Erythroblast (primary cell): ENCODE measurements at places on chromosomes 4 and X.

GRCh38 chr4:117474987-117475386 lies 389.6 kb upstream of the TRAM1L1 start:
- DNase-seq = no peak

- DNase-seq = no peak
Observed at GRCh38 chrX:12711435-12712040, 79.7 kb upstream of the PRPS2 start.

DNA sequence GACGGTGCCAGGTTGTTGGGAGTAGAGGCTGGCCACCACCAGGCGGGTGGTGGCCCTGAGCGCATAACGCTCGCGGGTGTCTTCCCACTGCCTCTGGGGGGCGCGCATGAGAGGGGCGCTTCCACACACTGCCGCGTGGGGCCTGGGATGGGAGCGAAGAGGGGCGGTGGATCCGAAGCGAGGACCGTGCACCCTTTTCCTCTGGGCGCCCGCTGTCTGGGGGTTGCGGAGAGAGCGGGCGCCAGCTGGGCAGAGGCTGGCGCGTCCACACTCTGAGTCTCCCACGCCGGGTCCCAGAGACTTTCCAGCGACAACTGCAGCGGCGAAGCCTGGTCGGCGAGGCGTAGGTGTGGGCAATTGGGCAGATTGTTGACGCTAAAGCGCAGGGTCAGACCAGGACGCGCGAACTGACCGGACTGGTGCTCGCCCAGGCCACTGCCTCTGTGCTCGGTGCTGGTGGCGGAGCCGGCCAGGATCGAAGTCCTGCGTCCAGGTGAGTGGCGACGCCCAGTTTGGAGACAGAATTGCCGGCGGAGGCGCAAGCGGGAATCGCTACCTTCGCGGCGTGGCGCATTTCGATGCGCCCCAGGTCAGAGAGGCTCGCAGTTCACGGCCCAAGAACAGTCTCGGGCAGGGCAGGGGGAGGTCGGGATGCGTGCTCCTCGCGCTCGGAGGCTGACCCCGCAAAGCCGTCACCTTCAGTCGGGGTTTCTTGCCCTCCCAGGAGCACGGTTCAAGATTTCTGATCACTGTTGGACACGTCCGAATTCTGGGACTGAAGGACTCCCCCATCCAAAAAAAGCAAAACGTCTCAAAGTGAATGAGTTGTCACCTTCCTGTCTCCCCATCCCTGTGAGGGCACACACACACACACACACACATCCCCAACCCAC lies 2.6 kb upstream of the HMX1 start:
- DNase-seq = peak; percentile 9

DNA sequence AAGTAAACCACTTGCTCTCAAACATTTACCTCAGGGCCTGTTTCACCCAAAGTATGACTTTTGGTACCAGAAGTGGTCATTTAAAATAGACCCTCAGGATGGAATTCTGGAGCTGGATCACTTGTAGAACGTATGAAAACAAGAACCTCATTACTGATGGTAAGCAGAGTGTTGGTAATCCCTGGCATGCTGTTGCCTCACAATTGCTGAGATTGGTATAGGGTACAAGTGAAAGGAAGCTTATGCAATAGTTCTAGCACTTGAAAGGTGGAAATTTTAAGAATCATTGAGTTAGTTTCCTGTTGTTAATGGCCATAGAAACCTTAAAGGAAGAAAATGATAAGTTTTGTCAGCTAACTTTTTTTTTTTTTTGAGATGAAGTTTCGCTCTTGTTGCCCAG lies 22.3 kb upstream of the THOC2 start:
- no peak for DNase-seq

- DNase-seq = peak; percentile 57
Observed at GRCh38 chr4:77044461-77045150, 31.2 kb downstream of the CCNI start.

GRCh38 chr4:11228530-11228929 lies 200.2 kb downstream of the HS3ST1 start:
- DNase-seq = no peak

GRCh38 chrX:151745651-151746050 lies 11.1 kb downstream of the CNGA2 start:
- no peak for DNase-seq

- DNase-seq = no peak
Observed at GRCh38 chrX:41827886-41828285, 95.5 kb downstream of the CASK start.

GRCh38 chr4:153074486-153074885 lies 129.8 kb upstream of the TRIM2 start:
- peak; percentile 33 for DNase-seq

- DNase-seq = no peak
Observed at GRCh38 chrX:27924261-27924660, 57.0 kb downstream of the DCAF8L1 start.

- DNase-seq = no peak
Observed at GRCh38 chr4:1635464-1635863, 48.6 kb downstream of the FAM53A start.

DNA sequence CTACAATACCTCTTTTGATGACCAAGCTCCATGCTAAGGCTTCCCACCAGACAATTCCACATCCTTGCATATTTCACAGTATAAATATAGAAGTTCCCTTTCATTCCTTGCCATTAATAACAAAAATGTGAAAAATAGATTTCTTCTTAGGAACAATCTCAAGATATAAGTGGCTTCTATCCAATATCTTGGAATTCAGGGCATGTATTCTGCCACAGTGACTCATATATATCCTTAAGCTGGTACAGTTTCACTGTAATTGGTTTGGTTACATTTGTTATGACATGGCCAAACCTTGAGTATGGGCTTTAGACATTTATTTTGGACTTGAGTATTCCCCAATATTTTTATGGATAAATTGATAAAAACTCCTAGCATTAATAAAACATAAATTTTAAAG lies 181.7 kb upstream of the DDX53 start:
- no peak for DNase-seq

DNA sequence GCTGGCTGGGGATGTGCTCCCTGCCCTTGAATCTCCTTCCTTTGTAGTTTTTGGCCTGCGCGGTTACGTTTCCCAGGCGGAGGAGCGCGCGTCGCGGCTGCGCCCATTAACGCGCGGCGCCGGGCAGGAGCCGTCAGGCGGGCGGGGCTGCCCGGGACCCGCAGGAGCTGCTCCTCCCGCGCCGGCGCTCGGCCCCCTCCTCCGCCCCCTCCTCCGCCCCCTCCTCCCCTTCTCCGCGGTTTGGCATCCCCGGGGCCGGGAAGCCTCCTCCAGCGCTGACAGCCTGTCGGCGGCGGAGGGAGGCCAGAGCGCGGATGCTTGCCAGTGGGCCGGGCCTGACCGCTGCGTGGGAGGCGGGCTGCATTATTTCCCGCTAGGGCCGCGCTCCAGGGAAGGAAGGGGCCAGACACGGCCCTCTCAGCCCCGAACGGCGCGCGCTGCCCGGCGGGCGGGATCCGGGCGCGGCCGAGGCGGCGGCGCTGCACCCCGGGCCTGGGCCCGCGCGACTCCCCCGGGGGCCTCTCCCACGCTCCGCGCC lies at the start of gene DCLK2:
TSS of gene DCLK2 (plus strand) at position 405 of the 538 bp plus-strand sequence. CDS start 583 bp downstream, outside the sequence.
- no peak for DNase-seq

DNA sequence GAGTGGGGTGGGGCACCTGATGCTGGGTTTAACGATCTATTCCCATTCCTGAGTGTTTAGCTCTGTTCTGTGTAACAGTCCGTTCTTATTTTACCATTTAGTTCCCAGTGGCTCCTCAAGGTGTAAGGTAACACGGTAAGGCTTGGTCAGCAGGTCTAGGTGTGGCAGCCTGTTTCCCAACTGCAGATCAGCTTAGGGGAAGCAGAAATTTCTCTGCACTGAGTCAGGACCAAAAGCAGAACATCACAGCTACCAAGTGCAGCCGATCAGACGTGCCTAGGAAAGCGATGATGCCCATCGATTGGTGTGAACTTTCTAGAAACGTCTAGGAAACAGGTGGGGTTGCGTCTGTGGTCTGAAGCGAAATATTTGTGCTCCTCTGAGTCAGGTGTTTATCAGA lies 240.1 kb downstream of the STIM2 start:
- no peak for DNase-seq

DNA sequence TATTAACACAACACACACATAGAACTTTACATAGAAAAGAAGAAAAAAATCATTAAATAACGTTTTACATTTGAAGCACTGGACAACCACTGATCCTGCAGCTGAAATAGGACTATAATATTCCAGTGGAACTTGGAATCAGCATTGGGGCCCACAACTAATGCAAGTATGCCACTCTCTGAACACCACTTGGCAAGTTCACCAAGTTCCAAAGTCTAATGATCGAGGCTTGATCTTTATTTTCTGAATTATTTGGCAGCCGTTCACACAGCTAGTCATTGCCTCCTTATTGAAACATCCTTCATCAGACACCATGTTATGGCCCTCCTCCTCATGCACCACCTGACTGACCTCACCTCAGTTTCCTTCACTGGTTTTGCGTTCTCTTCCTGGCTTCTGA lies 107.6 kb downstream of the DCHS2 start:
- DNase-seq = no peak

DNA sequence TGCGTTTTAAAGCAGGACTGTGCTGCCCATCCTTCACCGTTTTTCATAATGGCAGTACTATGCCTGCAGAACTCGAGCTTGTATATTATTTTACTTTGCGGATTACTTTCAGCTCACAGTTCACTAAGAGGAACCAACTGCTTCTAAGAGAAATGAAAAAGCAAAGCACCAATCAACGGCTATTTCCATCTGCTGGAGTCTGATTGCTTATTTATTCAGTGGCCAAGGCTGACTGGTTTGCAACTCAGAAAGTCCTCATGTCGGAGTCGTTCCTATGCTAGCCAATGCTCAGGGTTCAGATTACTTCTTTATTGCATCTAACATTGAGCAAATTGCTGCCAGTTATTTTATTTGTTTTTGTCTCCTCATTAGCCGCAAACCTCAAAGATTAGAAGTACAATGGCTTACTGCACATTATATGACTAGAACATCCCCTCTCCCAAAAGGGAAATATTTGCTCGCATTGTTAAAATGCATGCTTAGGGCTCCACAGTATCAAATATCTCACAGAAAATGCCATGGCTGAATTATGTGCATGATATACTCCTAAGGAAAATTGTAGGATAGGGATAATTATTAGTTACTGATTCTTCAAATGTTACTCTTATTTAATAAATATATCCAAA lies 1628.2 kb upstream of the ADGRL3 start:
- DNase-seq = no peak

DNA sequence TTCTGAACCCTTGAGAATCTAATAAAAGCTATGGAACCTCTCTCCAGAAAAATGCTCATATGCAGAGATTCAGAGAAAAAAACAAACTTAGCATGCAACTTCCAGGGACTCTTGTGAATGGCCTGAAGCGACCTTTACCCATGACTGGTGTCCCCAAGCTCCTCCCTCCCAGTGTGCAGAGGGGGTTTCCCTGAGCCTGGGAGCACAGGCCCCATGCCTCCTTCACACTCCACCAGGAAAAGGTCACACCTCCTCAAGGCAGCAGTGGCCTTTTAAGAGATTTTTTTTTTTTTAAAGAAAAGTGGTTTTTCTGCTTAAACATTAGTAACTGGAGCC lies 13.3 kb upstream of the UBA6 start:
- peak; percentile 27 for DNase-seq

- DNase-seq = no peak
Observed at GRCh38 chr4:173685831-173686210, 155.8 kb upstream of the HAND2 start.

DNA sequence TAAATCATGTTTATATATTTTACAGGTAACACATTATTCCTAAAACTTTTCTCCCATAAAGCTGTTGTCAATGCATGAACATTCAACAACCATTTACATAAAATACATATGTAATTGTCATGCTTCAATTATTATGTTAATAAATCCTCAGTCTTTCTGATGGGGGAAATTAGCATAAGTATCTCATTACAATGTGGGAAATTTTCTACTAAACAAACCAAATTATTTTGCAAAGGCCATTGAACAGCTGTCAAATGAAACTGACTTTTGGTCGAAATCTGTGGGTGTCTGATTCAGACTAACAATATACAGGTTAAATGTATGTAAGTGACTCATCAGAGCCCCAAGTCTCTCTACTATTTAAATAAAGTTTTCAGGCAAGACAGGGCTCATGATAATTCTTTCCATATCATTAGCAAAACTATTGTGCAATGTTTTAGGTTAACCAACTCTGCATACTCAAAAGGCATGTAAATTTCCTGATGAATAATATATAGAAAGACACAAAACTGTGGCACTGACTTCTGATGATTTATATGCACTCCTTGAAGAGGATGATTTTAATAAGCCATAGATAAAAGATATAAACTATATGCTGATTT lies 795.3 kb upstream of the AADAT start:
- no peak for DNase-seq

- DNase-seq = no peak
Observed at GRCh38 chrX:13046141-13046855, 1.9 kb upstream of the FAM9C start.

- no peak for DNase-seq
Observed at GRCh38 chrX:38103857-38104812, 97.8 kb downstream of the SYTL5 start.

DNA sequence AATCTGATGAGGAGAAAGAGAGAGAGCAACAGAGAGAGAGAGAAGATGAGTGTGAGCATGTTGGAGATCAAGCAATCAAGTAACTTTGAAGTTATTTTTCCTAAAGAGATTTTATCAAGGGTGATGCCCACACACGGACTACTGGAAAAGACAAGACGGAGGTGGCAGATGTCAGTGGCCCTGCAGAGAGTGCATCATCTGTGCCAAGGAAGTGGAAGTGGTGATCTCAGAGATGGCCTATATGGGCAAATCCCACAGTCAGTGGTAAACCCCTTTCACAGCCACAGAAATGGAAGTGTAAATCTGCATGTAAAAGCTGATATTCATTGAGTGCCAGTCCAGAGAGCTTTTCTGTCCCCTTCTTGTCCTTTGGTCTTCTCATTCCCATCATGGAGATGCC lies 577.2 kb upstream of the AADAT start:
- DNase-seq = no peak

DNA sequence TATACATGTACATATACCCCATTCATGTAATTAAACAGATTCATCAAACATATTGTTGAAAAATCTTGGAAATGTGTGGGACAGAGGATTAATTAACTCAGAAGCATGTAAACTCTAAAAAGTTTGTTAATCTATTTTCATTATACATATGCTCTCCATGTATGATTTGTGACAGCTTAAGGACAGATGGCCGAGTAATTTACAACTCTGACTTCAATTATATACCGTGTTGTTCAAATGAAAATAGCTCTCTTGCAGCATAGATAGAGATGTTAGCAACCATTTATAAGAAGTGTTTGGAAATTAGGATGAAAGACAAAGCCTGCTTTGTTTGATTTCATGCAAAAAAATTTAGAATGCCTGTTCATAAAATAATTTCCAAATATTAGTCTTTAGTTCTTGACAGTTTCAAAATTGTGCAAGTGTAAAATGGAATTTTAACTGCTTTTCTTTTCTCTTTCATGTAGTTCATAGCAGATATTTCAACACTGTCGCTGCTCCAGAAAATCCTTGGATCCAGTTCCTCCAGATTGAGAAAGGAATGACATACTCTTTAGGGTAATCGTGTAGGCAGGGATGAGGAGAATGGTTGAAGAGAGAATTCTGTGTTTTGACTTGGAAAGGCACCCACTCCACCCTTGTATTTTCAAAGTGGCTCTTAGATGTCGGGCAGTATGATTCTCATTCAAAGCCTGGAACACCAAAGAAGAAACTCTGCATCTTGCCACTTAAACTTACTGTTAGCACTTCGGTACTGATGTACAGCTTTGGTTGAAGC lies 23.1 kb downstream of the AFF2 start:
- DNase-seq = no peak

- DNase-seq = no peak
Observed at GRCh38 chr4:52939325-52939724, 77.2 kb downstream of the RASL11B start.
